ENCODE measurements at places on chromosomes 4 and X. TPM values are rescaled to one million over a fixed set of nuclear protein-coding genes. Genes with fewer than 3 reads are reported as not detected.

USP17L18 gene
- total RNA-seq = not detected

CWH43 gene
- not detected for total RNA-seq

PPARGC1A gene
- total RNA-seq = not detected

PITX2 gene
- total RNA-seq = not detected

MAGEA9B gene
- not detected for total RNA-seq

EGF gene
- not detected for total RNA-seq

PCSK1N gene
- 5.0 TPM for total RNA-seq

SOD3 gene
- 0.23 TPM for total RNA-seq

MAGEE2 gene
- not detected for total RNA-seq

PRKG2 gene
- 0.98 TPM for total RNA-seq

DCK gene
- 42.1 TPM for total RNA-seq

ARMCX4 gene
- total RNA-seq = 9.3 TPM

TCP11X2 gene
- total RNA-seq = not detected

CCDC110 gene
- 0.47 TPM for total RNA-seq

MEPE gene
- not detected for total RNA-seq

TAF7L gene
- total RNA-seq = not detected

FREM3 gene
- 0.16 TPM for total RNA-seq

DCLK2 gene
- not detected for total RNA-seq

CNGA2 gene
- total RNA-seq = not detected

UFSP2 gene
- 29.0 TPM for total RNA-seq

ZNF157 gene
- 1.2 TPM for total RNA-seq

CFAP47 gene
- not detected for total RNA-seq

CFAP299 gene
- not detected for total RNA-seq

TBC1D9 gene
- total RNA-seq = 0.90 TPM

SERPINA7 gene
- total RNA-seq = not detected

CCNA2 gene
- total RNA-seq = 1.3 TPM

PAGE4 gene
- total RNA-seq = not detected

HERC5 gene
- total RNA-seq = 10.3 TPM

GAGE12E gene
- not detected for total RNA-seq

SSX2 gene
- not detected for total RNA-seq

GRIA3 gene
- total RNA-seq = not detected

ARHGEF38 gene
- not detected for total RNA-seq

CSAG3 gene
- not detected for total RNA-seq

TLR8 gene
- total RNA-seq = not detected

ACE2 gene
- not detected for total RNA-seq

ART3 gene
- total RNA-seq = not detected

ZDHHC15 gene
- 0.35 TPM for total RNA-seq

FGFR3 gene
- 0.90 TPM for total RNA-seq

CT83 gene
- not detected for total RNA-seq

YY2 gene
- total RNA-seq = 1.3 TPM

BEX1 gene
- 0.66 TPM for total RNA-seq

CA5B gene
- total RNA-seq = 37.5 TPM

CCSER1 gene
- 1.1 TPM for total RNA-seq

HUWE1 gene
- 161 TPM for total RNA-seq

AADAT gene
- not detected for total RNA-seq

NSG1 gene
- 17.0 TPM for total RNA-seq

AWAT2 gene
- not detected for total RNA-seq

ATP2B3 gene
- not detected for total RNA-seq

CCDC120 gene
- total RNA-seq = 9.0 TPM

FMR1NB gene
- not detected for total RNA-seq

NEUROG2 gene
- not detected for total RNA-seq

HEPH gene
- total RNA-seq = not detected

MAPK10 gene
- not detected for total RNA-seq

SAGE1 gene
- total RNA-seq = not detected

IQSEC2 gene
- 1.4 TPM for total RNA-seq

IGBP1 gene
- total RNA-seq = 50.8 TPM

ARX gene
- total RNA-seq = not detected

PLXNB3 gene
- total RNA-seq = not detected

FGFBP1 gene
- total RNA-seq = not detected
